ENCODE measurements at places on chromosomes 11 and 22.

DNA sequence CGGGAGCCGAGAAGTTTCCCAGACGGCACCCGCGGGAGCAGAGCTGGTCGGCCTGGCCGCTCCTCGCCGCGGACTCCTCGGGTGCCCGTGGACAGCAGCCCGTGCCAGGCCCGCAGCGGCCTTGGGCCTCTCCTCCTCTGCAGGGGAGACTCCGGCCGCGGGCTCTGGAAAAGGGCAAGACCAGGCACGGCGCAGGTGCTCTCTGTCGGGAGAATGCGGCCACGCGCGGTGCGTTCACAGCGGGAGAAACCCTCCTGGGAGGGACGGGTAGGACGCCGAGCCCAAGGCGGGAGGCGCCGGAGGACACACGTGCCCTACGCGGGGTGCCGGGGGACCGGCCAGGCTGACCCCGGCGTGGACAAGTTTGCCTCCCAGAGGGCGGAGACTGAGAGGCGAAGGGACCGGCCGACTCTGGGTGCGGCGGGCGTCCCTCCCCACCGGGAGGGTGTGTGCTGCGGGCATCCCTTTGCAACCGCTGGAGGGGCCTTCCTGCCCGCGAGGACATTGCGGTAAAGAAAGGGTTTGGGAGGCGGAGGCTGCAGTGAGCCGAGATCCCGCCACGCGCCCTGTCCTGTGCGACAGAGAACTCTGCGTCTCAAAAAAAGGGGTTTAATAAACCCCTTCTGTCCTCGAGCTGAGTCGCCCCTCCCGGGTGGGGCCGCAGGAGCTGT, 2.3 kb downstream of the IFITM1 start:
- no peak for DNase-seq

- no peak for DNase-seq
These were observed 15.9 kb upstream of the OLFML1 start for GRCh38 chr11:7469351-7469865.

- no peak for DNase-seq
These were observed 6.2 kb upstream of the RANBP1 start for GRCh38 chr22:20109411-20110358.

DNA sequence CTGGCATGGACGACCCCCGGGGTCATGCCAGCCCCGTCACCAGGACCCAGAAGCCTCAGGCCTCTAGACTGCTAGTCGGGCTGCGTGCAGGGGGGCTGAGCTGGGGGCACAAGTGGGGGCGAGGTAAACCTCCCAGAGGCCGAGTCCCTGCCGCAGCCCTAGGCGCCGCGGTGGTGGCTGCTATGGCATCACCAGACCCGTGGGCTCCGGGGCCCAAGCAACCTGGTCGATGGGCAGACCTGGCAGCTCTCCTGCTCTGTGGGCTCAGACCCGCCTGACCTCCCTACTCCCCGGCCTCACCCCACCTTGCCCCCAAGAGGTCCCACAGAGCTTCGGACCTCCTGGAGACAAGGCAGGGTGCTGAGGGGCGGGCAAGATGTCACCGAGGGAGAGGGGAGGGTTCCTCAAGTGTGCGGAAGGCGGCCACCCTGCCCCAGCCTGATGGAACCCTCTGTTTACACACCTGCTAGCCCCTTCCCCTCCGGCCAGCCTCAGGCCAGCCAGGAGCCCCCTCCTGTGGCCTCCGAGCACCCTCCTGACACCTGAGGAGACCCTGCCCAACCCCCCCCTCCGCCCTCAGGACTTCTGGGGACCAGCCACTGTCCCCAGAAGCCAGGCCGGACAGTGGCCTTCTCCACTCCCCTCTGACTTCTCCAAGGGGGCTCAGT, 9.4 kb downstream of the IGF2 start:
- no peak for DNase-seq

DNA sequence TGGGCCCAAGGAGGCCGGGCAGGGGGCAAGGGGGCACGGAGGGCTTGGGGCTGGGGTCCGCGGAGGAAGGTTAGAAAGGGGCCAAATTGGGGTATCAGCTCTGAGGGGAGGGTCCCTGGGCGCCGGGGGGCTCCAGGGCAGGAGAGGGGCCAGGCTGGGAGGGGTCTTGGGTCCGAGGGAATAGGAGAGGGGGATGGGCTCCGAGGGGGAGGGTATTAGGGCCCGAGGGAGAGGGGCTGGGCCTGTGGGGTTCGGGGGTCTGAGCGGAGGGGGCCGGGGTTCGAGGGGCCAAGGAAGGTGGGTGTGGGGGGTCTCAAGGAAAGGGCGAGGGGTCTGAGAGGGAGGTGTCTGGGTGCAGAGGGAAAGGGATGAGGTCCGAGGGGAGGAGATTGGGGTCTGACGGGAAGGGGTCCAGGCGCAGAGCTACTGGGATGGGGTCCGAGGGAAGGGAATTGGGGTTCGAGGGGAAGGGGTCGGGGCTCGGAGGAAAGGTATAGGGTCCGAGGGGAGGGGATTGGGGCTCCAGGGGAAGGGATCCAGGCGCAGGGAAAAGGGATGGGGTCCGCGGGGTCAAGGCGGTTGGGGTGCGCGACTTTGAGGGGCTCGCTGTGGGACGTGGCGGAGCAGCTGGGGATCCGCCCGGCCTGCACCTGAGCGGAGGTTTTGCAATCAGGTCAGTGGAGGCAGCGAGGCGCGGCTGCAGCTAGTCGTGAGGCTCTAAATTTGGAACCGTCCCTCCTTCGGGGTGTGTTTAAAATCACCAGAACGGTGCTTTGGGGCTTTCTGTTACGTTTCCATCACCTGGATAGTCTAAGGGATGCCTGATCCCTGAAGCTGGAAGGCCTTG, 728 bp downstream of the CTTN start:
- no peak for DNase-seq

- DNase-seq: no peak
These were observed 7.6 kb upstream of the KCTD17 start for GRCh38 chr22:37043828-37044538.

GRCh38 chr11:64088162-64089026, 52.7 kb downstream of the FLRT1 start:
- DNase-seq: no peak

- no peak for DNase-seq
These were observed 27.7 kb downstream of the SLC36A4 start for GRCh38 chr11:93169950-93170561.

DNA sequence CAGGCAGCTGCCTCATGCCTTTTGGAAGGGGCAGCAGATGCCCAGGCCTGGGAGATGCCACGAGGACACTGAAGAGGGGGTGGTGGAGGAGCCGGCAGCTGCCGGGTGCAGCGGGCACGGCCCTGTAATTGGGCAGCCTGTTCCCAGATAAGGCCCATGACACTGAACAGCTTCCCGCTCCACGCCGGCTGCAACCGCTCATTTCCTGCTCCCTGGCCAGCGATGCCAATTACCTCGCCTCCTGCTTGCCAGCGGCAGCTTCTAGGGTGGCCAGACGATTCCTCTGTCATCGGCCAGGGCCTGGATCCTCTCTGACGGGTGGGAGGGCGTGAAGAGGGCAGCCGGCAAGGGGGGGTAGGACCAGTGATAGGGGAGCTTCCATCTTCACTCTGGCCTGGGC, 22.8 kb downstream of the FLRT1 start:
- no peak for DNase-seq

GRCh38 chr11:133107136-133107535, 425.2 kb downstream of the OPCML start:
- DNase-seq: no peak

GRCh38 chr11:67545280-67545679, 22.0 kb upstream of the CABP2 start:
- DNase-seq: no peak
